Left lung (tissue), 14 donors: ENCODE measurements at places on chromosomes 2 and 18. TPM values are rescaled to one million over a fixed set of nuclear protein-coding genes. Genes with fewer than 3 reads are reported as not detected.
A peak's percentile ranks its signal among the peaks of the same experiment; 100 is the strongest.

The PPP3R1 gene
- polyA plus RNA-seq = 66.8 TPM

The NOSTRIN gene
- polyA plus RNA-seq = 39.7 TPM

DNA sequence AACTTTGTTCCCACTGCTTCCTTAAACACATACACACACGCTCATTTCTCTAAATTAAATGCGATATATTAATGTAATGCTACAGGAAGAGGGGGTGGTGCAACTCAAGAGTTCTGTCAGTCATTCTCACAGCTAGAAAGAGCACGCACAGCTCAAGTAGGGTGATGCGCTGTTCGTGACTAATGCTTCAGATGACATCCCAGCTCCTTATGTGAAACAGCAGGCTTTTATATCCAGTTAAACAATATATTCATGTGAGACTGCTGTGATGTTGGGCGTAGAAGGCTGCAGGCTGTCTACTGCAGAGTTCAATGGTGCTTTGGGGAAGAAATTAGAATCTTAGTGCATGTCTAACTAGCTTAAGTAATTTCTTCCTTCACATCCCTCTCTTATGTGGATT, 912.6 kb upstream of the FSHR start:
- DNase-seq = no peak

DNA sequence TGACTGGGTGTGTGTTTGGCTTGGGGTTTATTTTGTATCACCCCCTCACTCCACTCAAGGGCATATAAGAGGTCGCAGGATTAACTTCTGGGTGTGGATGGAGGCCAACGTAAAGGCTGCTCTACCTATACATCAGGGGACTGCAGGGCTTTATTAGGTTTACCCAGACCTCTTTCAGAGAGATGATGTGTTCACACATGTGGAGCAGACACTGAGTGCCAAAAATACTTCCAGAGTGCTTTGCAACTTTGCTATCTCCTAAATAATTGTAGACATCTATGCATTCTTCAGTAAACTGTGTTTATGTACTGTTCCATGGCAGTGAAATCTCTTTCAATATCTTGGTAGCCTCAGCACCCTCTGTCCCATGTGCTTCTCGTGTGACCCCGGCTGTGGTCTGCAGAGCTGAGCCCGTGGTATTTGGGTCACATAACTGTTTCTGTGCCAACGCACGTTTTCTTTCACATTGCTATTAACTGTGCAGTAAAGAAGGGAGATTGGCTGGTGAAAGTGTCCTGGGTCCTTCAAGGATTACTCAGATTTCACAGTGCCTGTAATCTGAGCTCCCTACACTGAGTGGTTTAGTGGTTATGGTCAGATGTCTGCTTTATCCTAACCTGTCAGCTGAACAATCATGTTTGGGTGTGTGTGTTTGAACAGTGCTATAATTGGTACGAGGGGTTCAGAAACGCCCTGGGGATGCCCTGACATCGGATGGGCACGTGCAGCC, 208.1 kb downstream of the VAPA start:
- no peak for DNase-seq

GRCh38 chr2:215141706-215142105, 3.3 kb upstream of the ABCA12 start:
- DNase-seq = no peak

GRCh38 chr2:165877565-165878550, 75.7 kb downstream of the TTC21B start:
- DNase-seq = no peak

DNA sequence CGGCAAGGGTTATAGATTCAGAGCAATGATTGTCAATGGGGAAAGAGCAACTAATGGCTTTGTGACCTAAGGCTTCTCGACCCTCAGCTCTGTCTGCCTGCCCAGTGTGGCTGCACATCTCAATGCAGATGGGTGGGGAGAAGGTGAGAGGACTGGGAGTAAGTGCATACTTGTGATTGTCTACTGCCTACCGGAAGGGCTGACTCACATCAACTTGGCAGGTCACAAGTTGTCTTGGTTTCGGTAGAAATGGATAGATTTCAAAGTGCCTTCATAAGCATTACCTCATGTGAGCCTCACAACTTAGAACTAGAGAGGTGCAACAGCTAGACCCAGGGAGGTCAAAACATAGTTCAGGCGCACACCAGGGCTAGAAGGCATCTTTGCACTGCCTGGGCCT, 29.4 kb downstream of the STAT1 start:
- DNase-seq = no peak

The ARHGEF4 gene
- polyA plus RNA-seq = 2.9 TPM

The PLCL1 gene
- 13.1 TPM for polyA plus RNA-seq

- DNase-seq = no peak
Observed at GRCh38 chr2:187232749-187233148, 215.3 kb downstream of the CALCRL start.

GRCh38 chr2:233672886-233673285, 1.2 kb downstream of the UGT1A9 start:
- DNase-seq = no peak

DNA sequence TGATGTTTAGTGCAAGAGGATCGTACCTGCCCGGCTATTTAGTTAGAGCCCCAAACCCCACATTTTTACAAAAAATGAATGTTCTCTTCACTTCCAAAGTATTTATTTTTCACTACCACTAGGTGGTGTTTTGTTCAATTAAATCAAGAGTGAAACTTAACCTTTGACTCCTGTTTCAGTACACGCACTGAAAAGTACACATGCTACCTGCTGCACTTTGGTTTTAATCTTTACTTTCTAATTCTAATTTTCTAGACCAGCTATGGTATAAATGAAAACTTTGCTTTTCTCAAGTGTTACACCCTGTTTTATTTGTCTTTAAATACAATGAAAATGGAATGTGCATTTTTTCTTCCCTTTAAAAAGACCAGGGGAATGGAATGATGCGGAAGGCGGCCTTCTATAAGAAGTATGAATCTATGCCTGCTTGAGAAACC, 31.4 kb upstream of the CHN1 start:
- no peak for DNase-seq

GRCh38 chr2:64722291-64723044, 68.8 kb upstream of the SERTAD2 start:
- DNase-seq = no peak

DNA sequence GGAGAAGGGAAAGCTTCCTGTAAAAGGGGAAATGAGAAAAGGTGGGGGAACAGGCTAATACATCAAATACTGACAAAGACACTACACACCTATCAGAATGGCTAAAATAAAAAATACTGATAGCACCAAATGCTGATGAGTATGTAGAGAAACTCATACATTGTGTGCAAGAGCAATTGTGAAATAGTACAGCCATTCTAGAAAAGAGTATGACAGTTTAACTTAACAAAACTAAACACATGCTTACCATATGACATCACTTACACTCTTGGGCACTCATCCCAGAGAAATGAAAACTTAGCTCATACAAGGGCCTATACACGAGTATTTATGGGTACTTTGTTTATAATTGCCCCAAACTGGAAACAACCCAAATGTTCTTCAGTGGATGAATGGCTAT, 53.4 kb downstream of the ZNF638 start:
- peak; percentile 9 for DNase-seq

GRCh38 chr2:228657807-228658402, 476.4 kb upstream of the SPHKAP start:
- peak; percentile 54 for DNase-seq

The CROCC2 gene
- 1.2 TPM for polyA plus RNA-seq

DNA sequence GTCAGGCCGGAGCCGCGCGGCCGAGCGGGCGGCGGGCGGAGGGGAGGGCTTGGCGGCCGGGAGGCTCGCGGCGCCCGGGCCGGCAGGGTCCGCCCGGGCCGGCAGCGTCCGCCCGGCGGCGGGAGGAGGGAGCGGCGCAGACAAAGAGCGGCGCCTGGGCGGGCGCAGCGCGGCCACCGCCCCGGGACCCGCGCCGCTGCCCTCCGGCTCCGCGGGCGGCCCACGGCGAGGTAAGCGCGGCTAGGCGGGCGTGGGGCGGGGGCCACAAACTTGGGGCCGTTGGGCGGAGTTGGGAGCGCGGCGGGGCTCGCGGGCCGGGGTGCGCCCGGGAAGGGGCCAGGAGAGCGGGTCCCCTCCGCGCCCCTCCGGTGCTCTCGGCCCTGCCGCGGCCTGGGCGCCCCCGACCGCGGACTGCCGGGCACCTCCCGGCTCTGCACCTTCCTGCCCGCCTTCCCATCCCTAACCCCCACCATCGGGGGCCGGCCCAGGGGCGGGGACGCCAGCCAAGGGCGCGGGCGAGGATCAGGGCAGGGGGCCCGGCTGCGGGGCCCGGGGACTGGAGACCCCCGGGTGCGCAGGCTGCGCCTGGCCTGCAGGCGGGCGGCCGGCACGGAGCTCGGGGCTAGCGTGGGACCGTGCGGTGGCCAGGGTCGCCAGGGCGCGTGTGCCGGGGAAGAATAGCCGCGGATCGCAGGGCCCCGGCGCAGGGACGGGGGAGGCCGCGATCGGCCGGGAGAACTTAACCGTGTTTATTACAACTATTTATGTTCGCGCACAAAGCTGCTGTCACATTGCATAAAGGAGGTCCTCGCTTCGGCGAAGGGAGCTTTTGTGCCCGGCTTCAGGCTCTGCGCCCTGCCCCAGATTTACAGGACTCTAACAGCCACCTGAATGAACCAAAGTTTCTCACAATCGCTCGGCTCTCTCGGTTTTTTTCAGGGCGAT, at the start of gene NCK2:
NCK2 (plus strand) TSS at position 4 of the 945 bp plus-strand sequence. CDS start 110,152 bp downstream, outside the sequence.
- peak; percentile 41 for DNase-seq

DNA sequence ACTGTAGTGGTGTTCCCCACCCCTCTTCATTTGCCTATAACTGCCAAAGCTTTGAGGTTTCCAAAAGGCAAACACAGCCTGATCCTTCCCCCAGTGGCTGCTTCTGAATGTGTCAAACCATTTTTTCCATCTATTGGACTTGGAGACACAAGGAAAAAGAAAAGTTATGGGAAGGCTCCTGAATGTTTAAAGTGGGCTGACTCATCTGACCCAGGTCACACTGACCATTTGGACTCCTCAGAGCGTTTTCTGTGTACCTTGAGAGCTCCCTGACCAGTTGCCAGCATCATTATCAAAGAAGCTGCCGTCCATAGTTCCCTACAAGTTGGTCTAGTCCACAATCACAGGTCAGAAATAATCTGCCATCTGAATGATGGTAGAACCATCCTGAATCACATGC, 123.4 kb upstream of the COL3A1 start:
- no peak for DNase-seq

The GKN2 gene
- polyA plus RNA-seq = 1.5 TPM

DNA sequence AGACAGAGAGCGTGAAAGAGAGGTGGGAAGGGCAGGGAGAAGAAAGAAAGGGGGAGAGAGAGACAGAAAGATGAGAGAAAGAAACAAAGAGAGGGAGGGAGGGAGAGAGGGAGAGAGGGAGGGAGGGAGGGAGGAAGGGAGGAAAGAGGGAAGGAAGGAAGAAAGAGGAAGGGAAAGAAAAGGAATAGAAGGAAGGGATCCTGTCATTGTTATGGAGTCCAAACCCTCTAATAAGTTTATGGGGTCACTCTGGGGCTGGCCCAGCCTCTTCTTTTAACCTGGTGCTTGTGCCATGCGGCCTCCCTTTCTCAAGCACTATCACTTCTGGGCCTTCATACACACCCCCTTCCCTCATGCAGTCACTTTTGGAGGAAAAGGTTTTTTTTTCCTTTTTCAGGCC, 58.5 kb downstream of the FAM161A start:
- DNase-seq = no peak

The HRH4 gene
- polyA plus RNA-seq = 0.12 TPM

GRCh38 chr2:201785135-201785534, 4.4 kb upstream of the ALS2 start:
- DNase-seq = no peak

The DOK1 gene
- polyA plus RNA-seq = 9.7 TPM

- DNase-seq = no peak
Observed at GRCh38 chr2:147630585-147630984, 214.2 kb upstream of the ACVR2A start.

GRCh38 chr2:112896909-112897623, 13.9 kb upstream of the IL37 start:
- DNase-seq = no peak

The PLCD4 gene
- polyA plus RNA-seq = 11.8 TPM

The FLACC1 gene
- 5.1 TPM for polyA plus RNA-seq

The GALNT5 gene
- 6.5 TPM for polyA plus RNA-seq

DNA sequence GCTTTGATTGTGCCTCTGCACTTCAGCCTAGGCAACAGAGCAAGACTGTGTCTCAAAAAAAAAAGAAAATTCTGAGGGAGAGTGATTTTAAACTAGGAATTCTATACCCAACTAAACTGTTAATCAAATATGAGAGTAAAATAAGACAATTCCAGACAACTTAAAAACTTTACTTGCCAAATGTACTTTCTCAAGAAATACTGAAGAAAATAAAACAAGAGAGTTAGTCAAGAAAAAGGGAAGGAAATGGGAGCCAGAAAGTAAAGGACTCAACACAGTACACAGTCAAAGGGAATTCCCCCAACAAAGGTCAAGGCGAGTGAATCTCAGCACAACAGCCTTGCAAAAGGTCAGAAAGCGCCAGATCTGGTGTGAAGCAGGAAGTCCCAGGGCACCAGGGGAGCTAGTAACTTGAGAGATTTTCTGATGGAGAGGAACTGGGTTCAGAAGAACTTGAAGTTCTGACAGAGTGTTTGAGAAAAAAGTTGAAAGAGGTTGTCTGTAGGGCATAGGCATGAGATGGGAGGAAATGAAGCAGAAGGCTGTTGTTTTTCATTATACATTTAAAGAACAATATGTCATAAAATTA, 22.6 kb upstream of the TBC1D8 start:
- no peak for DNase-seq
